ENCODE measurements at places on chromosomes 11 and 22.

DNA sequence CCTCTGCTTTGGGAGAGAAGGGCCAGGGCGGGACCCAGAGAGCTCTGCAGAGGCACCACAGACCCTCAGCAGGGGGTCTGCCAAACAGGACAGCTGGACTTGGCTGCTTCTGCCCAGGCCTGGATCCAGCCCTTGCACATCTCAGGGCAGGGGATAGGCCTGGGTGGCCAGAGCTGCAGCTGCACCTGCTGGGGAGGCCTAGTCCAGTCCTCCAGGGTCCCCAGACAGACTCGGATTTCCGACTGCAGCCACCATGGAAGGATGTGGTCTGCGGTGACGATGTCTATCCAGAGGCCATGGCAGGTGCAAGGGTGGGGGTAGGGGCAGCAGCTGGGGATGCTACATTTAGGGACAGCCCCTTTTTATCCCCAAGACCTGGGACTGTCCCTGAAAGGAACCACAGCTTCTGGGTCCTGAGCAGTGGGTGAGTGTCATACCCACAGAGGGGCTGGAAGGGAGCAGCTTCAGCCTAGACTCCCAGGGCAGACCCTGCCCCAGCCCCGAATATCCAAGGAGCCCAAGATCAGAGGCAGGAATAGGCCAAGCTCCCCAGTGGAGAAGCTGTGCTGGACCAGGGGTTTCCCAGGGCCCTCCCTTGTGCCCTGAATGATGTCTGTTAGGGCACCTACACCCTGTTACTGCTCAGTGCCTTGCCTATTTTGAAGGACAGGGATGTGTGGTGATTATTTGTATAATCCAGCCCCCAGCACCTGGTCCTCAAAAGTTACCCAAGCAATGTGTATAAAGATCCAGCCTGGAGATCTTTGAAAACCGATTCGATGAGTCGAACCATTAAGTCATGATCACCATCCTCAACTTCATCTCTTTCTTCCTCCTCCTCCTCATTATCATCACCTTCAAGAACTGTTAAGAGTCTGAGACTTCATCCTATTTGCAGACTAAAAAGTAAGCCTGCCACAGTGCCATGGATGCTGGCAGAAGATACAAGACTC lies 2.5 kb upstream of the IGLL5 start:
- no peak for DNase-seq

DNA sequence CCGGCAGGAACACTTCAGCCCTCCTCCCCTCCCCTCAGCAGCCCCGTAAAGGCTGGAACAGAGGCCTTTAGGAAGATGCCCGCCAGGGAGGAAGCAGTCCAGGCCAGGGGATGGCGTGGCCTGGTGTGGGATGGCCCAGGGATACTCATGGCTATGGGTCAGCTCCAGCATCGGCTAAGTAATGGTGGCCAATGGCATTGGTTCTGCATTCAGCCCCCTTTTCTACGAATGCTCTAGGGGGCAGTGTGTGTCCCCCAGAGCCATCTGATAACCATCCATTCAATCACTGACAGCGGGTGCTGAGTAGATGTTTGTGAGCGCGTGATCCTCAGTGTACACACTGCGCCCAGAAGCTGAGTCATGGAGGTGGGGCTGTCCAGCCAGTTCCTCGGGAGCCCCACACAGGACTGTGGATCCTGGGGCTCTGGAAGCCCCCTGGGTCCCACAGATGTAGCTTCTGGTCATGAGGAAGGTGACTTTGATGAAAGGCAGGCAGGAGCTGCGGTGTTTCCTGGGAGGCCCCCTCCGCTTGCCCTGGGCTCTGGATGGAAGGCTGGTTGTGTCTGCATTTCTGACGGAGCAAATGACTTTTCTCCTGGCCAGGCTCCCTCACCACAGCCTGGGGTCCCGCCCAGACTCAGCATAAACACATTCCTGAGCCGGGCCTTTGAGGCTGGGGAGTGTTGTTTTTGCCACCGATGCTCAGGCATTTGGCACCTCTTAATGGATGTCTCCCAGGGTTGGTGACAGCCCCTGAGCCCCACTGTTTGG lies 46.5 kb downstream of the FBLN1 start:
- DNase-seq, result no peak

DNA sequence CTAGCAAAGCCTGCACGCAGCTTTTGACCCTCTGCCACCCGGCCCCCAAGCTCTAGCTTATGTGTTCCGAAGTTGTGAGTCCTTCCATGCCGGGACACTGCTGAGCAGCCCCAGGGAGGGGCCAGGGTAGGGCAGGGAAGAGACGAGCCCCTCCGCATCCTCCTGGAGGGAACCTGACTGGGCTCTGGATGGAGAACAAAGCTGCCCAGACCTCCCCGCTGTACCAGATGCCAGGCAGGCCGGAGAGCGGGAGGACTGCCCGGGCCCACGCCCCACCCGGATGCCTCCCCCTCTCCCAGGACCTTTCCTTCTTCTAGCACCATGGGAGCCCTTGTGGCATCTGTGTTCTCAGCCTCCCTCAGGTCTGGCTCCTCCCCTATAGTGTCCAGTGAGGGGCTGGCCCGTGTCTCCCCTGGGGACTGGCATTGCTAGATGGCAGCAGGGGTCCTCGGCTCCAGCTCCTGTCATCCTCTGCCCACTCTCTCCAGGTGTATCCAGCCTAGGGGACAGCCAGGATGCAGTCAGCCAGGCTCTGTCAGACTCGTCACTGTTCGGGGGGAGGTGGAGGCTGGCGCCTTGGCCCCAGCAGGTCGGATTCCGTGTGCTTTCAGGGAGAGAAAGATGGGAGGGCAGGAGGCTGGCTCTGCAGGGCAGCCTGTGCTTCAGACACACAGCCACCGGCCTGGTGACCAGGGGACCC lies 46.1 kb downstream of the ALX4 start:
- no peak for DNase-seq

DNA sequence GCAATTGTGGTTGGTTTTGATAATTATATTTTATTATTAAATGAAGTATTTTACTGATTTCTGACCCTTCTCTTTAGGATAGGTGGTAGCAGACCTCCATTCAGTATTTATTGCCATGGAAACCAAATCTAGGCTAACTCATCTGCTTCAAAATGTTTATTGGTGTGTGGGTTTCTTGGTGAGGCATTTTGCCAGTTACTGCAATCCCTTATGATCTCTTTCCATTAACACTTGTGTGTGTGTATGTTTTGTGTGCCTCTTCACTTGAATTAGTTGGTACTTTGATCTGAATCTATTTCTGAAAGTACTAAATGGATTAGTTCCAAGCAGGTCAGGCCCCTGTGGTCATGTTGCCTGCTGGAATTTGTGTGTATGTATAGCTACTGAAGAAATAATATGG lies 184.4 kb upstream of the C11orf87 start:
- no peak for DNase-seq

DNA sequence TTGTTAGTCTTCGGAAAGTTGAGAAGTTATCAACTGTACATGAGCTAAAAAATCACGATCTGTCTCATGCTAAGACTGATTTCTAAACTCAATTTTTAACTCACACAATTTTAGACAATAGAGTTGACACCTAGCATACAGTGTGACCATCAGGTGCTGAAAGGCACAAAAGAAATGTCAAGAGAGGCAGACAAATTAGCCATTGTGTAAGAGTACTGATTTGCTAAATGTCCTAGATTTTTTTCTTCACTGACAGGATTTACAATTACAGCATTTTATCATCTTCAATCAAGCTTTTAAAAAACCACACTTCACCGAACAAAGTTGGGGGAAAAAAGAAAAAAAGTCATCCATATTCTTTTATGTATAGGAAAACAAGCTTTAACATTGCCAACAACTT lies 7.0 kb downstream of the LGR4 start:
- DNase-seq, result no peak

GRCh38 chr11:129815596-129816461 lies at the start of gene TMEM45B:
TMEM45B (plus strand) TSS chr11:129815848; CDS start chr11:129852483, 36,635 bp downstream.
- no peak for DNase-seq

GRCh38 chr22:48152164-48152775 lies 1389.8 kb downstream of the TBC1D22A start:
- no peak for DNase-seq

DNA sequence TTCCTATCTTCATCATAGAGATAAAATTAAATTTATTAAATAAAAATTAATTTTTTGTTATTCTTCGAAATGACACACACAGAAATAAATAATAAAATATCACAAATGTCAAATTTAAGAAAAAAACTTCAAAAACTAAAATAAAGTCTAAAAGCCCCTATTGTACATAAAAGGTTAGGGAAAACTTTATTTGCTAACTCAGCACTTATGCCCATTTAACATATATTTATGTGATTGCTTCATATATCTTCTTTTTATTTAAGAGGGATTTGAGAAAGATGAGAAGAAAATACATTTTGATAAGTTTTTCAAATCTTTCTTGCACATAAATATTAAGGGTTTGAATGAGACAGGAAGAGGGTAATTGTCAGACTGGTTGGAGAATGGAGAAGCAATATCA lies 2350.4 kb upstream of the RAG2 start:
- no peak for DNase-seq

- no peak for DNase-seq
Measured at GRCh38 chr22:20677684-20678242, 96.2 kb upstream of the SERPIND1 start.

DNA sequence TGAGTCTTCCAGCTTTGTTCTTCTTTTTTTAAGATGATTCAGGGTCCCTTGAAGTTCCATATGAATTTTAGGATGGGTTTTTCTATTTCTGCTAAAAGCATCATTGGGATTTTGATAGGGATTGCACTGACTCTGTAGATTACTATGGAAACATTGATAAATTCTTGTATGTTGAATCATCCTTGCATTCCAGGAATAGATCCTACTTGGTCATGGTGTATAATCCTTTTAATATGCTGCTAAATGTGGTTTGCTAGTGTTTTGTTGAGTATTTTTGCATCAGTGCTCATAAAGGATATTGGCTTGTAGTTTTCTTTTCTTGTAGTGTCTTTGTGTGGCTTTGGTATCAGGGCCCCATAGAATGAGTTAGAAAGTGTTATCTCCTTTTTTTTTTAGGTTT lies 34.9 kb upstream of the PHOX2A start:
- no peak for DNase-seq

GRCh38 chr11:44903518-44903917 lies 47.2 kb downstream of the TP53I11 start:
- no peak for DNase-seq

DNA sequence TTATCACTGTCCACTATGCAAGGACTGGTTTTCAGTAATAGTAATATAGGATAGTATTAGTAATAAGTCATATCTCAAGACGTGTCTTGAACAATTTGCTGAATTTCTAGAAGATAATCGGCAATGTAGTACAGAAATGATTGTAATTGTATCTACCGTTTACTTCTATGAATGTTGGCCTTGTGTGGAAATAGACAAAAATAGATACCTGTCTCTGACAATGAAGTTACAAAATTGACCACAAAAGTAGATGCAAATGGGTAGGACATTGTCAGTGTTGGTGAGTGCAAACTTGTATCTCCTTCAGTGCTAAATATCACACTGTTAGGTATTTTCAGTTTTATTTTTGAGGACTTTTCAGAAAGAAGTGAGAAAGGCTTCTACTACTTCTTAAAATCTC lies 43.1 kb downstream of the SVIP start:
- DNase-seq, result no peak

- DNase-seq, result no peak
Measured at GRCh38 chr11:46288451-46288850, 11.0 kb downstream of the CREB3L1 start.

DNA sequence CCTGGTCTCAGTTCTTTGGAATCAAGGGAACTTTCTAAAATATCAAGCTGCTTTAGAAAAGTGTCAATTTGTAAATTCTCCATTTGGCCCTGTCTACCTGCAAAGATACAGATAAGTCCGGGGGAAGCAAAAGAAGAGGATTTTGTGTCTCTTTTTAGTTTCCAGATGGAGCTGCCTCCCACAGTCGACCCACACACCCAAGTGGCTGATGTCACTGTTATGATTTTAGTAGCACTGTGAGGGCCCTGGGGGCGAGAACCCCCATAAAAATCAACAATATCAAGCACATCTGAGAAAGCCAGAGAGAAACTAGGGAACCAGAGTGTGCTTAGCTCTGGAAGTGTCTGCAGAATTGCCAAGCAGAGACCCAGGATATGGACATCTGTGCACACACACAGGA lies 212.7 kb downstream of the LARGE1 start:
- DNase-seq, result no peak

GRCh38 chr11:2468363-2469235 lies 23.8 kb downstream of the KCNQ1 start:
- DNase-seq, result no peak

DNA sequence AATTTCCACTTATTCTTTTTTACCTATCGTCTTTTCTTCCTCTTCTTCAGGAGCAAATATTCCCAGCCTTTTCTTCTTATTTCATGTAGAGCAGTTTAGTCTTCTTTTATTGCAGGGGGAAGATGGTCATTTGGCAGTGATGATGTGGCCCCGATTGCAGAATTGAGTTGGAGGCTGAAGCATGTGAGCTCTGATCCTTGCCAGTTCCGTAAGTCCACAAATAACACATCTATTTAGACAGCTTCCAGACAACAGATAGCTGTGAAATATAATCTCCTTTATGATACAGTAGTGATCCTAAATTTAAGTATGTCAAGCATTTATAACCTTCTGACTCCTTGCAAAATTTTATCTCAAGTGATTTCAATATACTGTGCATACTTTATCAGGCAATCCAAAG lies 27.5 kb downstream of the REXO2 start:
- DNase-seq, result no peak

GRCh38 chr11:724778-725386 lies 18.9 kb downstream of the EPS8L2 start:
- DNase-seq, result no peak

GRCh38 chr11:11964774-11965150 lies 43.7 kb downstream of the DKK3 start:
- no peak for DNase-seq

- no peak for DNase-seq
Measured at GRCh38 chr11:17350455-17351171, 987 bp upstream of the NCR3LG1 start.

- no peak for DNase-seq
Measured at GRCh38 chr22:28674121-28674563, 5.5 kb downstream of the TTC28 start.

DNA sequence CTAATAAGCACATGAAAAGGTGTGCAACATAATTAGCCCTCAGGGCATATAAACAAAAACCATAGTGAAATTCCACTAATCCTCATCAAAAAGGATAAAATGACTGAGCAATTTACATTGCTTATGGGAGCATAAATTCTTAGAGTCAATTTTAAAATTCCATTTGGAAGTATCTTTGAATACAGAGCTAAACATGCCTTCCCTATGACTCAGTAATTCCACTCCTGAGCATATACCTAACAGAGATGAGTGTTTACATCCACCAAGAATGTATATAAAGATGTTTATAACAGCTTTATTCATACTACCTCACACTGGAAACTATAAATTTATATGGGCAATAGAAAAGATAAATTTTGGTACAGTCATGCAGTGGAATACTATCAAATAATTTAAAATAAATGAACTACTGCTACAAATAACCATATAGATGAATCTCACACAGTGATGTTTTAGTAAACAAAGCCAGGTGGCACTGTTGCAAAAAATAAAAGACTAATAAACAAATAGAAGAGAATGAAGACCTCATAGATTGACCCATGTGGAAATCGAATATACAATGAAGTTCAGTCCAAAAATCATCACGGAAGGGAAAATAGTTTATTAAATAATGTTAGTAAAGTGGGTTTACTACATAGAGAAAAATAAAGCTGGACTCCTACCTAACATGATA lies 8.2 kb upstream of the OR2D2 start:
- no peak for DNase-seq
